ENCODE measurements at places on chromosomes 4 and X.

DNA sequence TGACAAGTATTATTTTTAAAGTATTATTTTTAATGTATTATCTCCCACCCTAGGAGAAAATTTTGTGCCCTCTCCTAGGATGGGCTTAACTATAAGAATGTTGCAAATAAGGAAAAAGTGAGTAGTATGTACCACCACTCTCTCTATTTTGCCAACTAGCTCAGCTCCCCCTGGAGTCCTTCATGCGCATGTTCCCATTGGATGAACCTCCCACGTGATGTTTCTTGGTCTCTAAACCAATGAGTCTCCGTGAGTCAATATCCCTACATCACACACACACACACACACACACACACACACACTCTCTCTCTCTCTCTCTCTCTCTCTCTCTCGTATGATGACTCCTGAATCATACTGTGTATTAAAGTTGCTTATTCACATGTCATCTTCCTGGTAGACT lies 129.7 kb upstream of the ZFP42 start:
- DNase-seq: no peak

DNA sequence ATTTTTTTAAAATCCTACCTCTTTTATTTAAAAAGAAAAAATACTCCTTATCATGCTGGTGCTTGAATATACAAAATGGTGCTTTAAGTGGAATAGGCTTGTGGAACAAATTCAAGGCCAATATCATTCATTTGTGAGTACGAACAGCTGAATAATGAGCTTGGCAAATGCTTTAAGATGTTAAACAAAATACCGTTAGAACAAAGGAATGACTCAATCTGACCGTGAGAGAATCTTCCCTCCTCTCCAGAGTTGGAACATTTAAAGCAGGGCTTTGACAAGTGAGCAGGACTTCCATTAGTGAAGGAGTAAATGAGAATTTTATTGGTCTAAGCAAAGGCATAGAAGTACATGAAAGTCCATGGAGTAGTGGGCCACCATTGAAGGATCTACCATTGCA lies 74.5 kb downstream of the DCLK2 start:
- no peak for DNase-seq

DNA sequence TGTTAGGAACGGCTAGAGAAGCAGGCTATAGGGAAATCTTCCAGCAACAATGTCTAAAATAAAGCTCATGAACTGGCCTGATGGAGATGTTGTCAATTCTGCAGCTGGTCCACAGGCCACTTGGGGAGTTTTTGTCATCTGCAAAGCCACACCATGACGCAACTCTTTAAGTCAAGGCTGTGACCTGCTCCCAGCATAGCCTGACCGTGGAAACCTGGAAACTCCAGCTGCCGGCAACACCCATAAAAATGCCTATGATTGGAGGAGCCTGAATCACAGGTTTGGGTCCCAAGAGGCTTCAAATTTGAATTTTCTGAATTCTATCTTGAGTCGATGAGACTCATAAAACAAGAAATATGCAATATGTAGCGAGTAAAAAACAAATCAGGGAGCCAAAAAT lies 969.2 kb upstream of the PRKX start:
- no peak for DNase-seq

GRCh38 chr4:2745981-2746806 lies 9.9 kb downstream of the TNIP2 start:
- DNase-seq: peak; percentile 87

GRCh38 chr4:66653937-66654336 lies 891.4 kb downstream of the CENPC start:
- no peak for DNase-seq

DNA sequence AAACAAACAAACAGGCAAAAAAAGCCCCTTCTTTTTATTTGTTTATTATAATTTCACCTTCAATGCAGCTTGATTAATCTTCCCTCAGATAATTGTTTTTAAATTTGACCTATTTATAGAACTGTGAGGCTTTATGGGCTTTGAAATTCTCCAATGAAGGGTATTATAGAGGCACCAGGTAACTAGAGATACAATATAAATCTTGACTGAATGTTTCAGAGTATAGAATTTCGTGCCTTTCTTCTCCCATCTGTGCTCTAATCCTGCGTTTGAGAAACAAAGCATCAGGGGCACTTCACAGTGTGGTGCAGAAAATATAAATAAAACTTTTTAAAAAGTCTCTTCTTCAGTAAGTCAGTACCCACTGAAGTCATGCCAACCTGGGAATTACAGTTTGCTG lies 120.9 kb downstream of the ANKRD50 start:
- no peak for DNase-seq

GRCh38 chrX:40083120-40083978 lies 14.4 kb downstream of the BCOR start:
- no peak for DNase-seq

GRCh38 chr4:168265327-168265726 lies 53.2 kb downstream of the DDX60 start:
- DNase-seq: no peak

GRCh38 chrX:153935326-153935851 lies 552 bp upstream of the NAA10 start:
- no peak for DNase-seq

DNA sequence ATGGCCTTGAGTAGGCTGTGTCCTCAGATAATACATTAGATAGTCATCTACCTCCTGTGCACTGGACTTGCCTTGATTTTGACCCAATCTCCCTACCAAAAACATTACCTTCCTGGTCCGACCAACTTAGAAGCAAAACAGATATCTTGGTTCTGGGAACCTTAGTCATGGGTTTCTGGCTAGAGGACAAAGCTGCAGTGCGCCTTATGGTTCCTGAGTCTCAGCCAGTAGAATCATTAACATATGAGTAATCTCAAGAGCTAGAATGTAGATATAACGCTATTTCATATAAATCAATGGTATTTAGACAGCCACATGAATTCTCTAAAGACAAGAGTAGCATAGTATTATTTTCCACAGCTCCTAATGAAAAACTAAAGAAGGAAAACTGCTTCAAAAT lies 83.1 kb downstream of the GRIA3 start:
- no peak for DNase-seq

DNA sequence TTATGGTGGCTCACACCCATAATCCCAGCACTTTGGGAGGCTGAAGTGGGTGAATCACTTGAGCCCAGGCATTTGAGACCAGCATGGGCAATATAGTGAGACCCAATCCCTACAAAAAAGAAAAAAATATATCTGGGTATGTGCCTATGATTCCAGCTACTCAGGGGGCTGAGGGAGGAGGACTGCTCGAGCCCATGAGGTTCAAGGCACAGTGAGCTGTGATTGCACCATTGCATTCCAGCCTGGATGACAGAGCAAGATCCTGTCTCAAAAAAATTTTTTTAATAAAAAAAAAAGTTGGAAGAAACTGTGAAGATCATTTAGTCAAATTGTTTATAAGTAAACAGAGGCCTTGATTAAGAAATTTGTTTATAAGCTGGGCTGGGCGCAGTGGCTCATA lies 39.7 kb downstream of the KLHL8 start:
- DNase-seq: no peak

GRCh38 chr4:54400802-54401201 lies 171.7 kb downstream of the PDGFRA start:
- no peak for DNase-seq

- no peak for DNase-seq
Observed at GRCh38 chr4:159134429-159134828, 31.6 kb downstream of the RAPGEF2 start.

GRCh38 chr4:146998157-146998556 lies 52.5 kb upstream of the TTC29 start:
- no peak for DNase-seq

- no peak for DNase-seq
Observed at GRCh38 chrX:46647251-46647650, 73.7 kb downstream of the CHST7 start.

GRCh38 chr4:107212565-107212964 lies 176.5 kb upstream of the DKK2 start:
- no peak for DNase-seq

DNA sequence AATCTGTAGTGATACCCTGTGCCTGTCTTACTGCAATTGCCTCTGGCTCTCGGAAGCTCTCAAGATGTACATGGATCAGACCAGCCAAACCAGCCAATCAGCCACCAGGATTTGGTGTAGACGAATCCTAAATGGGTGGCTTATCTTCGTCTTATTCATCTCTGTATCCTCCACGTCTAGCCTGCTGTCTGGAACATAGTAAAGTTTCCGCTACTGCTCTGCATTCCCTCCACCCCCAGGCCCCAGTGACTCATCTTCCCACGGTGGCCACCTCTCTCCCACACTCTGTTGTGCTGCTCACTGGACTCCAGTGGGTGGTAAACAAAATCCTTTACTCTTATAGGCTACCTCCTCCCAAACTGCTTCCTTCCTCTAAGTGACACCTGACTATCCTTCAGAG lies 37.8 kb downstream of the SEPTIN6 start:
- peak; percentile 44 for DNase-seq

- DNase-seq: no peak
Observed at GRCh38 chrX:30301208-30301607, 8.0 kb downstream of the NR0B1 start.

DNA sequence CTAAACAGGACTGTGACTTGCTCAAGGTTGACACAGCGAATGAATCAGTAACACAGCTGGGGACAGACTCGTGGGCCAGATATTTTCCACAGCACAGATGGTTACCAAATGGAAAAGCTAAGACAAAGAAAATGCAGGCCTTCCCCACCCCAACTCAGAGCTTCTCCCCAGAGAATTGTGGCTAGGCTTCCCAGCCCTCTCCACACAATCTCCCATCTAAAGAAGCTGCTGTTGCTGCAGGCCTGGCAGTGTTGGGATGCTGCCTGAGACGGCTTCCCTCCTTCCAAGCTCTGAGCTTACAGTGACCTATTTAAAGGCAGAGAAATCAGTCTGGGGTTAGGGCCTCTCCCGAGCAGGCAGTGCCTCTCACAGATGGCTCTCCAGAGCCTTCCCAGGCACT lies 46.5 kb upstream of the PGRMC1 start:
- DNase-seq: no peak

DNA sequence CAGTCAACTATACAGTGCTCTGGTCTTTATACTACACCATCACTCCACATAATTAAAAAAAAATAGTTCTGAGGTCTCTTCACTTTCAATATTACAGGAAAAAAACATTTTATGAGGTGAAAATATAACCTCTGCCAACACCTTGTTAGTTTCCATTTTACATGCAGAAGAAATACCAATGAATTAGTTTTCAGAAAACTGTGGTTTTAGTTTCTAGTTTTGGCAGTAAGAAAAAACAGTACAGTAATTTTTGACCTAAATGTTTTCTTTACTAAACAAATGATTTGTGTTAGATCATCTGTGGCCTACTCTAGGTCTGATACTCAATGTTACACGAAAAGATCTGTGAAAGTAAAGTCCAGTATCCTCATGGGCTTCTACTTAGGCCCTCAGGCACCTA lies 10.0 kb downstream of the SULT1E1 start:
- no peak for DNase-seq

DNA sequence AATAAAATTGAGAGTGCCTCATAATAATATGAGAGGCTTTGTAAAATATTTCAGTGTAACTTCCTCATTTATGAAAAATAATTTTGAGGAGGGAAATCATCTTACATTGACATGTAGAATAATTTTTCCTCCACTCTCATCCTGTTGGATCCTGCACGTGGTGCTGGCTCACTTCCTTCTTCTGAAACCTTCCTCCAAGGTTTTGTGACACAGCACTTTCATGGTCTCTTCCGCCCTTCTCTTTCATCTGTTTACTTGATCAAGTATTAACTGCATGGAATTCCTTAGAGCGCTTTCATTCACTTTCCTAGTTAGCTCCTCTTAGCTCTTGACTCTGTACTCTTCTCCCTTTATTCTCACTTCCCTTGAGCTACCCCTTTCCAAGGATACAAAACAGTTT lies 246.5 kb downstream of the RAPGEF2 start:
- DNase-seq: no peak

DNA sequence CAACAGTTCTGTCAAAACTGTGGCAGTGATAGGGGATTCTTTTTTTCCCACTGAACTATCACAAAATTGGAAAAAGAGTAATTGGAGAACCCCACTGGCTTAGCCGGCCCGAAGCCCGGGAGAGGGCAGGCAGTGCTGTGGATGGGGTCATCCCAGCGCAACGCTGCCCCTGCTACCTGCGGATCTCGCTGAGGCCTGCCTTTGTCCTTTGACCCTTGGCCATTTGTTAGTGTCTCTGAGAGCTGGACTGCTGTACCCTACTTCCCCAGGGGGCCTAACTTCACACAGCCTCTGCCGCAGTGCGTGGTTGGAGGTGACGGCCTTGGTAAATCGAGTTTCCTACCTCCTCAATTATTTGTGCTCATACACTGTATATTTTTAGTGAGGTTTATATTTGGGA lies 43.0 kb upstream of the MSANTD1 start:
- no peak for DNase-seq

GRCh38 chr4:168304744-168305459 lies 13.7 kb downstream of the DDX60 start:
- DNase-seq: no peak

GRCh38 chrX:15336023-15336413 lies 695 bp upstream of the PIGA start:
- no peak for DNase-seq

DNA sequence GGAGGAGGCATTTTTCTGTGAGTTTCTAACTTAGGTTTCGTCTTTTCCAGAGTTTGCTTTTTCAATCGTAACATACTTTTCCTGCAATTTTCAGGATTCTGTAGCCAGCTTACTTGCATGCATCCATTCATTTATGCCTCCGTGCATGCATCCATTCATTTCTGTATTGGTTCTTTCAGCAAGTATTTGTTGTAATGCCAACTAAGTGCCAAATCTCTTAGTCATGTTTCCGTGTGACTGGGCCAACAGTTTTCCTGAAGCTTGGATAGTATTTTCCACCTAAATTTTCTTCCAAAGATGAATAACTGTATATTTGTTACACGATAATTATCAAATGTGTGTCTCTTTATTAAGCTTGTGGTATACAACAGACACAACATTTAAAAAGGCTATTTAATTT lies 41.5 kb downstream of the CBLL2 start:
- DNase-seq: no peak

DNA sequence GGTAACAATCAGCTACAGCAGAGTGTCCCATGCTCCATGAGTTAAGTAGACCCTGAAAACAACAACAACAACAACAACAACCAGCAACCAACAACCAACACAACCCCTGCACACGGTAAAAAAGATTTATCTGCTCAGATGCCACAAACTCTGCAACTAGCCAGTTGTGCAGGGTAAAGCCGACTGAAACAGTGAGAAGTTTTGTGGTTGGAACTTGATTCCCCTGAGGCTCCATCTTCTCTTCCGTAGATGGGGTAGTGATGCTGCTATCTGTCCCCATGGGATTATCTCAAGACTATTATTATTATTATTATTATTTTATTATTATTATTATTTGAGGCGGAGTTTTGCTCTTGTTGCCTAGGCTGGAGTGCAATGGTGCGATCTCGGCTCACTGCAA lies 50.6 kb upstream of the RAPGEF2 start:
- DNase-seq: no peak

DNA sequence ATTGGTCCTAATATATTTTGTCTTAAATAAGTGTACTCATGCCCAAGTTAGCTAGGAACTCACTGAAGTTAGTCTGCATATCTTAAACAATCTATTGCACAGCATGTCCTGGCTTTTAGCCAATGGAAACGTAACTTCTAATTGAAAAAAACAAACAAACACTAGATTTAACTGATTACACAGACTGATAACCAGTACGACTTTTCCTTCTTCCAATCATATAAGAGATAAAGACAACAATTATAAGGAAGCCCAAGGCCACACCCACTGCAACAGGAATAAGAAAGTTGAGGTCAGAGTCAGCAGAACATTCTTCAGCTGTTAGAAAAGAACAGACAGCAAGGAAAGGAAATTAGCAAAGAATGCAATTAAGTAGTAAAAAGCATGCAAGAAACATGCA lies 40.8 kb downstream of the LAMP2 start:
- no peak for DNase-seq
